ENCODE measurements at places on chromosomes 3 and 15. TPM values are rescaled to one million over a fixed set of nuclear protein-coding genes. Genes with fewer than 3 reads are reported as not detected.

GRCh38 chr15:51624022-51624421, 1.5 kb upstream of the DMXL2 start:
- no peaks in the 10 kb centered on the region for H3K36me3 ChIP-seq
- no peak for DNase-seq
- H3K4me3 ChIP-seq, result no peak overlapping the region
- H3K27ac ChIP-seq, result no peak overlapping the region

GOLGA8M gene
- total RNA-seq, result 0.31 TPM

GRCh38 chr3:94011233-94011711, 17.1 kb downstream of the STX19 start:
- H3K36me3 ChIP-seq, result no peaks in the 10 kb centered on the region
- H3K27me3 ChIP-seq, result no peaks in the 10 kb centered on the region
- H3K27ac ChIP-seq, result no peak overlapping the region
- no peaks in the 10 kb centered on the region for H3K4me1 ChIP-seq
- no peak overlapping the region for H3K4me3 ChIP-seq

POTEB gene
- not detected for total RNA-seq

DNA sequence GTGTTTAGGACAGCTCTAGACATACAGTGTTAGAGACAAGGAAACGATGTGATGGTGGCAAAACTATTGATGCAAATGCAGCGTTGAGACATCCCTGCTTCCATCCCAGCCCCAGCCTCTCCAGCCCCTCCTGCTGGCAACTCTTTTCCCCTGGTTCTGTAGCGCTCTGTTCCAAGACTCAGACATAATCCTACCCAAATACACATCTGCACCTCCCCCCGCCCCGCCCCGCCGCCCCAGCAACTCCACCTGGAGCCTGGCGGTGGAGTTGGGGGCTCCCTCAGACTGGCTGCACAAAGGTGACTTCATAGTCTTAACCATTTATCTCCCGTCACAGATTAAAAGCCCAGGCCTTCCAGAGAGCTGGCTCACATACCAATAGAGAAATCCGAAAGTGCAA, 7.2 kb upstream of the SEC22A start:
- H3K27me3 ChIP-seq, result no peaks in the 10 kb centered on the region
- H3K36me3 ChIP-seq, result no peaks in the 10 kb centered on the region
- H3K4me1 ChIP-seq, result peaks cover 4% of the 10 kb centered on the region
- no peak overlapping the region for H3K27ac ChIP-seq

DNA sequence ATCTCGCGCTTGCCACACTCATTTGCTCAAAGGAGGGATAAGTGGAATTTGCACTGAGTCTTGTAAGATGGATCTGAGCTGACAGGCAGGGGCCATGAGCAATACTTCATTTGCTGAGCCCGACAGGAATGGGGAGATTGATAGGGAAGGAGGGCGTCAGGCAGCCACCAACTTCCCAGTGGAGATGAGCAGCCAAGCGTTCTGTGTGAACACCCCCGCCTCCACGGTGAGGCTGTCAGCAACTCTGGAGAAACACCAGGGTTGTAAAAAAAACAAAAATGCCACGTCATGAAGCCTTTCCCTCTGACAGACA, 36.8 kb downstream of the TLE3 start:
- no peak overlapping the region for H3K27ac ChIP-seq
- H3K36me3 ChIP-seq, result peaks cover 66% of the 10 kb centered on the region
- H3K27me3 ChIP-seq, result no peaks in the 10 kb centered on the region
- no peak overlapping the region for H3K4me3 ChIP-seq
- no peaks in the 10 kb centered on the region for H3K4me1 ChIP-seq

All from right atrium auricular region (tissue), 2 donors.